ENCODE measurements at places on chromosomes 1 and 21.

DNA sequence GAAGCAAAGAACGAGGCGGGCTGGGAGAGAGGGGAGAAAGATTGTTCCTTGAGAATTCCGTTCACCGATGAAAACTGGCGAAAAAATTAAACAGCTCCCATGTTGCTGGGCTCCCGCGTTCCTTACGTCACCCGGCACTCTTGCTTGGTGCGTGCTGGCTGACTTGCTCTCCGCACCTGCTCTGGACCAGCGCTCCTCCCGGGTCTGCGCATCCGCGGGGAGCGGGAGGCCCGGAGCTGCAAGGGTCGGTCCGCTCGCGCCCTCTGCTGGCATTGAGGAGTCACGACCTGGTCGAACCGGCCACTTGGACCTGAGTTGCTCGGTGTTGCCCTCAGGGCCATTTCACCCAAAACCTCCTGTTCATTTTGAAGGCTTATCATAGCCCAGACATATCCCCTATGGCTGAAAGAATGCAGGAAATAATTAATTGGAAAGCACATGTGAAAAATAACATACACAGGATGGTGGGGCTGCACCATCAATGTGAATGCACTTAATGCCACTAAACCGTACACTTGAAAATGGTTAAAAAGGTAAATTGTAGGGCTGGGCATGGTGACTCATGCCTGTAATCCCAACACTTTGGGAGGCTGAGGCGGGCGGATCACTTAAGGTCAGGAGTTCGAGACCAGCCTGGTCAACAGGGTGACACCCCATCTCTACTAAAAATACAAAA lies 98.9 kb upstream of the BACE2 start:
- peak; percentile 22 for DNase-seq

DNA sequence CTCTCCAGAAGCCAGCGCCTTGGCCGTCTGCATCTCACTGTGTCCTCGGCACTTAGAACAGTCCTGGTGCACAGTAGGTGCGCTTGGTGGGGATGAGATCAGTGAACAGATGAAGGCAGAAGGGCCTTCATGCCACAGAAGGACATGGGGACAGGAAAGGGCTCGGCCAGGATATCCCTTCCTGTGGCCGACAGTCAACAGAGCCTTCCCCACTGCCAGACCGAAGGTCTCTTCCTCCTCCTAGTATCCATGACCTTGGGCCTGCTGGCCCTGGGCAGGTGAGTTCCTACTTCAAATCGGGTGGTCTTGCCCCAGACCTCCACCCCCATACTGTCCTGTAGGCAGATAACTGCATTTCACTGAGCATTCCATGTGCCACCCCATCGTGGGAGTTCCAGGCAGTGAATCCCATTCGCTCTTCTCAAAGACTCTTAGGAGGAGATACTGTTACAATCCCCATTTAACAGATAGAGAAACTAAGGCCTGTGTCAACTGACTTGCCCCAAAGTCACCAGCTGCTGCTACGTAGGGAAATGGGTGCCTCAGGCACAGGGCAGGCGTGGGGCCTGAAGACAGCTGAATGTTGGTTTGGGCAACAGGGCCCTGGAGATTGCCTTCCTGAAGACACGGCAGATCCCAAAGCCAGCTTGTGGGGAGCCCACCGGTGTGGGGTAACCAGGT lies 3.5 kb downstream of the PLEKHG5 start:
- no peak for DNase-seq

DNA sequence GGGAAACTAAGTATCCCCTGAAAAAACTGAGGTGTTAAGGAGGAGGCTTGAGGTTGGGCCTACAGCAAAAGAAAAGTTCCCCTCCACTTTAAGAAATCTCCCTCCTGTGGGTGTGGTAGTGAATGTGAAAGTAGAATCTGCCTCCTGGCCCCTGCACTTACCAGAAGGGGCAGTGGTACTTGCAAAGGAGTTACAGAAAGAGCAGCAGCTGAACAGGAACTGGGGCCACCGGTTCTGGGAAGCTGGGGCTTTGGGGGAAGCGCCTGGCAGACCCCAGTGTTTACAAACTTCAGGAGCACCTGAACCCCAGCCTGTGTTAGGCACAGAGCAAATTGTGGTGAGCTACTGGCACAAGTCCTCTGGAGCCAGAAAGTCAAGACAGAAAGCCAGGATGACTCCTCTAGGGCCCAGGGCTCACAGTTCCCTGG lies 250.2 kb upstream of the FGGY start:
- DNase-seq: no peak

GRCh38 chr1:164452549-164452948 lies 106.4 kb upstream of the PBX1 start:
- DNase-seq: no peak

- DNase-seq: peak; percentile 54
Measured at GRCh38 chr1:205335692-205336091, 14.1 kb upstream of the NUAK2 start.

GRCh38 chr1:114024049-114024448 lies 44.8 kb downstream of the OLFML3 start:
- DNase-seq: peak; percentile 27

- DNase-seq: no peak
Measured at GRCh38 chr21:42552407-42553336, 39.0 kb downstream of the SLC37A1 start.

DNA sequence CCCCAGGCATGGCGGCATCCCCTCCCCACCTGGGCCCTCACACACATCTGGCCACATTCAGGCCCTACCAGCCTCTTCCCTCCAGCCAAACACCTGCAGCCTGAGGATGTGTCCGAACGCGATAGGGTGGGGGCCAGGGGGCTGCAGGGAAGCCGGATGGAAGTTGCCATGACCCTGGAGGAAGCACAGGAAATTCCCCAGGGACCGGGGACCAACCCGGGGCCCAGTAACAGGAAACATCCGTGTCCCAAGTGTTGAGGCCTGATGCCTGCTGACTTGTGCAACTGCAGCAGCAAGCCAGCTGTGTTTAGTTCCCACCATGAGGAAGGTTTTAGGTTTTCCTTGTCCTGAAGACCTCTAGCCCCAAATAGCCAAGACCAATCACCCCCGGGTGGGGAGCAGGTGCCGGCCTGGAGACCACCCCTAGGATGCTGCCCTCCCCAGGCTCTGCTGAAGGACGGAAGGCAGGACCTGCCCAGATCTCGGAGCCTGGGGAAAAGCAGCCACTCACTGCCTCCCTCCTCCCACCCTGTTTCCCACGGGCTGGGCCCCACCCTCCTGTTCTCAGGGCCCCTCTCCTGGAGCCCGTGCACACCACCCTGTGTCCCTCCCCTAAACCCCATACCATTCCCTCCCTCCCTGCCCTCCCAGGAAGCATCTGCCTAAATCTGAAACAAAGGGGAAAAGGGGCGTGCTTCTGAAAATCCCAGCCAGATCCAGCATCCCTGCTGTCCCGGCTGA lies 29.8 kb downstream of the MEGF6 start:
- no peak for DNase-seq

- DNase-seq: no peak
Measured at GRCh38 chr1:176543360-176544129, 80.6 kb downstream of the PAPPA2 start.

DNA sequence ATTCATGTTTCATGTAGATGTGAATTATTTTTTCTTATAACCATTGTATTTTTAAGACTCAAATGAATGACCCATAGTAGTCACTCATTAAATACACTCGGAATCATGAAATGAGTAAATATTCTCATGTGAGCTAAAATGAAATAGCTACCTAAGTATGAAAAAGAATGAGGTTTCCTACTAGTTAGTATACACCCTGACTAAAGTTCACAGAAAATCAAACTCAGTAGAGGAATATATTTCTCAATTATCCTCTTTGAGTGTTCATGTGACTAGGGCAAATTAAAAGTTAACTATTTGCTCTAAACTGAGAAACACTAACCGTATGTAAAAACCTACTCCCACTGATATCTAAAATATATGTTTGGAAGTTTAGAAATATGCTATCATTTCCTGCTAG lies 187.8 kb downstream of the BRINP3 start:
- DNase-seq: no peak

DNA sequence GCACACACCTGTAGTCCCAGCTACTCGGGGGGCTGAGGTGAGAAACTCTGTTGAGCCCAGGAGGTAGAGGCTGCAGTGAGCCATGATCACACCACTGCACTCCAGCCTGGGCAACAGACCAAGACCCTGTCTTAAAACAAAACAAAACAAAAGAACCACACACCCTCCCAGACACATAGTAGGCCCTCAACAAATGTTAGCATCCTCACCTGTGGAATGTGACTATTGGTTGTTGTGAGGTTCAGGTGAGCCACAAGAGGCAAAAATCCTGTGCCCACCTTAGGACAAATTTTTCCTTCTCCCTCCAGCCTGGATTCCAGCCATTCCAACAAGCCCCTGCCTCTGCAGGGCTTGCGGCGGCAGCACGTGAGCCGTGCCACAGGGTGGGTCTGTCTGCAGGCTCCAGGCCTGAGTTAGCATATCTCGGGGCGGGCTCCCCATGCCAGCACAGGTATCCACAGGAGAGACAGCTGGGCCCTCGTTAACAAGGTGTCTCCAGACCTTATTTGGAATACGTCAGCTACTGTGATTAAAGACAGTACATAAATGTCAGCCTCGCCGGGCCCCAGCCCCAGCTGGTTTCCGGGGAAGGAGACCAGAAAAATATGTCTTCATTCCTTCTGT lies 17.4 kb downstream of the C1QB start:
- no peak for DNase-seq

DNA sequence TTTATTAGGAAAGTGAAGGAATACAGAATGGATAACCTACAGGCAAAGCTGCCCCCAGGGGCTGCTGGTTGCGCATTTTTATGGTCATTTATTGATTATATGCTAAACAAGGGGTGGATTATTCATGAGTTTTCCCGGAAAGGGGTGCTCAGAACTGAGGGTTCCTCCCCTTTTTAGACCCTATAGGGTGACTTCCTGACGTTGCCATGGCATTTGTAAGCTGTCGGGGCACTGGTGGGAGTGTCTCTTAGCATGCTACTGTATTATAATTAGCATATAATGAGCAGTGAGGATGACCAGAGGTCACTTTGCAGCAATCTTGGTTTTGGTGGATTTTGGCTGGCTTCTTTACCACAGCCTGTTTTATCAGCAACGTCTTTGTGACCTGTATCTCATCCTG lies 5.9 kb upstream of the ASAP3 start:
- no peak for DNase-seq

DNA sequence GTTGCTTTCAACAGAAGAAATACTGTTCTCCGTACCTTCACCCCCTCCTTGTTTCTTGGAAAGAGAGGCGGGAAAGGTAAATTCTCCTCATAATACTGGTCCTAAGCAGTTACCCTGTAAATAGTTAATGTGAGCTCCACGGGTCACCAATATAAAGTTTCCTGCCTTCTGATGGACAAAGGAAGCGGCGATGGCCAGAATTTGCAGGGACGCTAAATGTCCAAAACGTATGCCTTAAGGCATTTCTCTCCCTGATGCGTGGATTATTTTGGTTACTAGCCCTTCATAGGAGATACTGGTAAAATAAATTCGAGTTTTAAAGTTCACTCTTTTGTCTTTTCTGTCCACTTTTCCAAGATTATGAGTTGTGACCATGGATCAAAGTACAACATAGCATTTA lies 898 bp upstream of the PTGS2 start:
- DNase-seq: no peak

DNA sequence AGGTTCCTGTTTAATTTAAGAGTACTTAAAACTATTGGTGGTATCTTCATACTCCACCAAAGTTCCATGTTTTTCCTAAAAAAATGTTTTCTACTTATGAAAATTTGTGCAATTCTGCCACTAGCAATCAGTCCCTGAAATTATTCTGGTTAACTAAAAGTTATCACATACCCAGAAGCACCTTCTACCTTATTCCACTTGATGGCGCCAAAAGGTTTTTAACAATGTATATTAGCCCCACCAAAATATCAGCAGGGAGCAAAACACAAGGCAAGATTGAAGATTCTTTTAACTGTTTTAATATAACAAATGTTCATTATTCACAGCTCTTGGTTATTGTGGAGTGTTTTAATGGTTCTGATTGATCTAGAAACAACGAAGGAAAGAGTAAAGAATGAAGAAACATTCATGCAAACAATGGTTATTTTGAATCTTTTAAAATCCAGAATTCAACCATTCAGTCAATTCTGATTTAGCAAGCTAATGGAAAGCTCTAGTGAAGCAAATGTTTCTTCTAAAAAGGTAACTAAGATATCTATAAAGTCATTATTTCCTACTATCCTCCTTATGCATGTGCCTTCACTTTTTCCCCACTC lies 67.2 kb downstream of the TTLL7 start:
- no peak for DNase-seq

DNA sequence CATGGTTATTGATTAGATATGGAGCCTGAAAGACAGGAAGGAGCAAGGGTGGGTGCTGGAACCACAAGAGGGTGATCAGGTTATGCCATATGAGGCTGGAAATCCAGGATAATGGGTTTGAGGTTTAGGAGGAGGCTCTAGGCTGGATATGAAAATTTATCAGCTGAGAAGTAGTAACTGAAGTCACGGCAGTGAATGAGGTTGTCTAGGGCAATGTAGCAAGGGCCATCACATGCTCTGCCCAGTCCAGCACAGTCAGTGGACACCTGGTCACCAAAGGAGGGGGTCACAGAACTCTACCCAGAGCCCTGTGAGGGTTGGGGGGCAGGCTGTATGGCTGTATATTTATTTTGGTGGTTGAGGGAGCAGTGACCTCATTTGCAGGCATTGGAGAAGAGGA lies 10.5 kb upstream of the TMEM61 start:
- DNase-seq: no peak

DNA sequence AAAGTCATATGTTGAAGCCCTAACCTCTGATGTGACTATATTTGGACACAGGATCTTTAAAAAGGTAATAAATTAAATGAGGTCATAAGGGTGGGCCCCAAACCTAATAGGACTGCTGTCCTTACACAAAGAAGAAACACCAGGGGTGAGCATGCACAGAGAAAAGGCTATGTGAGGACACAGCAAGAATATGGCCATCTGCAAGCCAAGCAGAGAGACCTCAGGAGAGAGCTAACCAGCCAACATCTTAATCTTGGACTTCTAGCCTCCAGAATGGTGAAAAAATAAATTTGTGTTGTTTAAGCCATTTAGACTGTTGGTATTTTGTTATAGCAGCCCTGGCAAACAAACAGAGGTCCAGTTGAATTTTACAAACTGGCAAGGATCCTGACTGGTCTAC lies 223.9 kb downstream of the LTN1 start:
- DNase-seq: no peak

- no peak for DNase-seq
Measured at GRCh38 chr1:227356620-227357146, 38.4 kb upstream of the CDC42BPA start.

DNA sequence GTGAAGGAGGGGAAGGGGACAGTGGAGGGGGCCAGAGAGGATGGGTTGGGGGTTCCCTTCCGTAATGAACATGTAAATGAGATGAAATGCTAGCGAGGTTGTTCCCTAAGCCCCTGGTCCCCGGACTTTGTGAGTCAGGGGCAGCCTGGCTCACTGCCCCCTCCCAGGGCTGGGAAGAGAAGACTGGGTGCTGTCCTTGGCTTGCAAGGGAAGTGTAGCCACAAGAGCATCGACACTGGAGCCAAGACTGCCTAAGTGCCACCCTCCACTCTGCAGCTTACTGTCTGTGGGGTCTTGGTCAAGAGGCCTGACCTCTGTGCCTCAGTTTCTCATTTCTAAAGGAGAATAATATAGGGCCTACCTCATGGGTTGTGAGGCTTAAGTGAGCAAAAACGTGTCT lies 483 bp downstream of the PEAR1 start:
- DNase-seq: no peak

- DNase-seq: peak; percentile 31
Measured at GRCh38 chr21:44911384-44912157, 9.1 kb downstream of the ITGB2 start.

- no peak for DNase-seq
Measured at GRCh38 chr1:230704830-230705229, 9.1 kb downstream of the AGT start.

GRCh38 chr1:74222701-74223100 lies 12.5 kb upstream of the TNNI3K start:
- no peak for DNase-seq

- no peak for DNase-seq
Measured at GRCh38 chr21:32887026-32887425, 115.5 kb upstream of the PAXBP1 start.
